Fibroblast of skin of right quadriceps (primary cell): ENCODE measurements at places on chromosomes 2 and 18.

GRCh38 chr2:67574230-67574629 lies 177.1 kb downstream of the ETAA1 start:
- peak; percentile 63 for DNase-seq

- DNase-seq = no peak
These were observed 64.9 kb downstream of the C1D start for GRCh38 chr2:67997903-67998302.

GRCh38 chr2:151157000-151157735 lies 104.5 kb downstream of the RBM43 start:
- DNase-seq = peak; percentile 13

- peak; percentile 38 for DNase-seq
These were observed 28.0 kb downstream of the KCNK3 start for GRCh38 chr2:26720322-26721114.

DNA sequence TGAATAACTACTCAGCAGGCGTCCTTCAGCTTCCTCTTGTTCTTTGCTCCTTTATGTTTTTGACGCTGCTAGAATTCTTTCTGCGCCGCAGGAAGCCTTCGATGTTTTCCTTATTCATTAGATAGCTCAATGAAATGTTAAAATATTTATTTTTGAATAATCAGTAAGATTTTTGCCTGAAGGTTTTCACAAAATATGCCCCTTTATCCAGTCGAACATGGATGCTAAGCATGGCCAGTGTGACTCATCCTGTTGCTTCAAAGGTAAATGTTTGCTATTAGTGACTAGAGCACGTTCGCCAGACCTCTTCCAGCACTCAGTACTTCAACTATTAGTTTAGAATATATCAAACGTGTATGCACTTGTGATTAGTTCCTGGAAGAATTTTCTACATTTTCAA lies 7.6 kb upstream of the MEIS1 start:
- DNase-seq = no peak

GRCh38 chr18:26322890-26323653 lies 96.8 kb downstream of the TAF4B start:
- DNase-seq = peak; percentile 76

- DNase-seq = no peak
These were observed at the start of gene ATP6V1C2 for GRCh38 chr2:10721396-10722251. ATP6V1C2 (plus strand) TSS chr2:10721630; CDS start chr2:10722850, 1,220 bp downstream.

- no peak for DNase-seq
These were observed 54.9 kb upstream of the TSPYL6 start for GRCh38 chr2:54310961-54311360.

GRCh38 chr2:156673981-156674380 lies 237.8 kb downstream of the GPD2 start:
- DNase-seq = no peak

- DNase-seq = no peak
These were observed 981 bp upstream of the SF3B1 start for GRCh38 chr2:197435598-197436420.

DNA sequence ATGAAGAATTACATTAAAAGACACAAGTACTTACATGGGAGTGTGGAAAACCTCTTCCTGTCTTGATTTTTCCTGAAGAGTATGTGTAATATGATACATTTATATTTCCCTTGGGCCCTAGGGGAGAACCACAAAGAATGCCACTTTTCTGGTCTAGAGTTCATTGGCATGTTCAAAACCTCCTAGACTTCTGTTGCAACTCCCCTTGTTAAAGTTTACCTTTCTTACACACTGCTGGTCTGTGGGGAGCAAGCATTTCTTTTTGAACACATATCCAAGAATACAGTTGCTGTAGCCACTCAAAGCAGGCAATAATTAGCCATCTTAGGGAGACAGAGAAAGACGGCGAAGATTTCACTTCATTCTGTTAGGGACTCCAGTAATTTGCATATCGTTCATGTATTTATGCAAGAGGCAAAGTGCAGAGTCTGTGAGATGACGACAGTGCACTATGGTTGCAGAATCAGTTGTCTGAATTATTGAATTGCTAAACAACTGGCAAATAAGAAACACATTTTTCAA lies 103.5 kb downstream of the NOL4 start:
- DNase-seq = peak; percentile 81

GRCh38 chr2:212940816-212941215 lies 210.6 kb downstream of the IKZF2 start:
- peak; percentile 31 for DNase-seq

GRCh38 chr2:113149553-113150257 lies 22.3 kb downstream of the IL1RN start:
- no peak for DNase-seq

- DNase-seq = no peak
These were observed 354.8 kb upstream of the MEIS1 start for GRCh38 chr2:66080127-66080526.

DNA sequence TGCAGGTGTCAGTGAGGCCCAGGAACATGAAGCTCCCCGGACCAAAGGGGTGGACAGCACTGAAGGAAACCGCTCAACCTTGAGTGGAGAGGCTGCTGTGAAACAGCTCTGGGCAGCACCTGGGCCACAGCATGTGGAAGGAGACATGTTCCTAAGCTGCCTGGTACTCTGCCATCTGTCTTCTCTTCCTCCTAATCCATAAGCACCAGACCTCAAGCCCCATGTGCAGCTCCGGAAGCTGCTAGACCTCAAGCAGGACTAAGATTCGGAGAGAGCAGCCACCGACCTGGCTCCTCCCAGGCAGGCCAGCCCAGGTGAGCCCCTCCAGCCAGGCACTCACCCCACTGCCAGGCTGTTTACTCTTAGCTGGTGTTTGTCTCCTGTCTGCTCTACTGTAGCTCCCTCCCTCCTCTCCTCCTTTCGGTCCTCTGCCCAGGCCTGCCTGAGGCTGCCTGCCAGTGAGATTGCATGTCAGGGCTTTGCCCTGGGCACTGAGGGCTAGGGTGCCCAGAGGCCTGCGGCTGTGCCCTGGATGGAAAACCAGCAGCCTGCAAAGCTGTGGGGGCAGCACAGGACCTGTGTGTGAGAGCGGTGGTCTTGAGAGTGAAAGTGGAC lies 53.7 kb downstream of the BCL11A start:
- DNase-seq = no peak

DNA sequence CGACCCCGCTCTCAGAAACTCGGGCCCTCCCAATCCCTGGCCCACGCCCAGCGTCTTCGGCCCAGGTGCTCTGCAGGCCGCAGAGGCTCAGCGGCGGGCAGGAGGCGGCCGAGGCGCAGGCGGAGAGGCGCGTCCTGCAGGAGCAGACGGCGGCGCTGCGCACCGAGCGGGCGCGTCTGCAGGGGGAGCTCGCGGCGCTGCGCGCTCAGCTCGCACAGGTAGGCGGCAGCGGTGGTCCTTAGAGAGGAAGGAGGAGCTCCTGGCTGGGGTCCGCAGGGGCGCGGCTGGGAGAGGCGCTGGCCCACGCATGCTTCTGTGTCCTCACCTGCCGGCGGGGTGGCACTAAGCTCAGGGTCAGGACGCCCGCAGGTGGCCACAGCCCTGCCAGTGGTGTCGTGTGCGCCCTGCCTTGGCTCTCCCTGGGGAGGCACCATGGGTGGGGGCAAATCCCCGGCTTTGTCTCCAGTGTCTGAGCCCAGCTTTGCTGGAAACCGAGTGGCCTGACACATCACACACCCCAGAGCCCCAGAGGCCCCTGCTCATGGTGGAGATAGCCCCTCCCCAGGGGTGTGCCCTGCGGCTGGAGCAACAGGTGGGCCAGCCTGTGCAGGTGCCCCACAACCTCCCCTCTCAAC lies 14.9 kb upstream of the SNED1 start:
- peak; percentile 28 for DNase-seq

GRCh38 chr2:8586457-8587051 lies 95.3 kb upstream of the ID2 start:
- DNase-seq = no peak

DNA sequence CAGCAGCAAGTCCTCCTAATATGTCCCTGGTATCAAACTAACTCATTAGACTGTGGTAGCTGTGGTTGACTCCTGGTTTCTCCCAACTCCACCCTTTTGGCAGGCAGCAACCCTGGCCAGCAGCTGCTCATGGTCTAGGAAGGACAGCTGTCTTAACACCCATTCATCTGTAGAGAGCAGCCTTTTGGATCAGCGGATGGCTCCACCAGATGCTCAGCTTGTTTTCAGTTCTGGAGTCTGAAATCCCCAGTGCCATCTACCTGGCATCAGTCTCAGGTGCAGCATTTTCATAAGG lies 100.5 kb downstream of the SPOPL start:
- no peak for DNase-seq

- no peak for DNase-seq
These were observed 9.1 kb downstream of the ITM2C start for GRCh38 chr2:230873661-230874401.

GRCh38 chr2:210460322-210461227 lies 16.0 kb downstream of the LANCL1 start:
- DNase-seq = no peak

GRCh38 chr2:219309278-219309677 lies at the start of gene PTPRN:
PTPRN (minus strand) TSS chr2:219309401; CDS start chr2:219309332, 69 bp downstream.
- peak; percentile 89 for DNase-seq

- no peak for DNase-seq
These were observed 36.0 kb upstream of the WIPF1 start for GRCh38 chr2:174633623-174633930.

GRCh38 chr18:27959101-27959500 lies 217.8 kb downstream of the CDH2 start:
- DNase-seq = no peak

DNA sequence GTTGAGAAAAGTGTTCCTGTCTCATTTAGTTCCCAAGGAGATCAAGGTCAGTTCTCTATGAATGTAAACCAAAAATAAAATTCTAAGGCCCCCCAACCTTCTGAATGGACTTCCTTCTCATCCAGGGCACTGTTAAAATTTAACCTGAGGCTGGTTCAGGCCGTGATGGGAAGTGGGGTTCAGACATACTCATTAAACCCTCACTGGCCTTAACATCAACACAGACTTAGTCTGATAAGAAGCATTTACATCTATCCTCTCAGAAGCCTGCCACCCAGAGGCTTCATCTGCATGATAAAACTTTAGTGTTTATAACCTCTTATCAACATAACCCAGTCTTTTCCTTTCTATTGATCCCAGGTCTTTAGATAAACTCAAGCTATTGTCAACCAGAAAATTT lies 22.4 kb downstream of the ITSN2 start:
- DNase-seq = no peak

DNA sequence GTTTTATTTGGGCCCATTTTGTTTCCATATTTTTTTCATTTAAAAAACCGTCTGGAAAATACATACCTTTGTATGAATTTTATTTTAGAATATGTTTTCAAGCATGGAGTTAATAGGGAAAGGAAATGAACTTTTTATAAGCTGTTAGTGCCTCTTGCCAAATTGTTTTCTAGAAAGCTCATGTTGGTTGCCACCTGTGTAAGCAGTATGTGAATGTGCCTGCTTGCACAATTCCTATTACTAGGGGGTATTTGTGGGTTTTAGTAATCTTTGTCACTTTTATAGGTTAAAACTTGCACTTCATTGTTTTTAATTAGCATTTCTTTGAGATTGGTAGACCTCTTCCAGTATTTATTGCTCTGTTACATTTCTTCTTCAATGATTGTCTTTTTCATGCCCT lies 107.3 kb downstream of the TANC1 start:
- no peak for DNase-seq

DNA sequence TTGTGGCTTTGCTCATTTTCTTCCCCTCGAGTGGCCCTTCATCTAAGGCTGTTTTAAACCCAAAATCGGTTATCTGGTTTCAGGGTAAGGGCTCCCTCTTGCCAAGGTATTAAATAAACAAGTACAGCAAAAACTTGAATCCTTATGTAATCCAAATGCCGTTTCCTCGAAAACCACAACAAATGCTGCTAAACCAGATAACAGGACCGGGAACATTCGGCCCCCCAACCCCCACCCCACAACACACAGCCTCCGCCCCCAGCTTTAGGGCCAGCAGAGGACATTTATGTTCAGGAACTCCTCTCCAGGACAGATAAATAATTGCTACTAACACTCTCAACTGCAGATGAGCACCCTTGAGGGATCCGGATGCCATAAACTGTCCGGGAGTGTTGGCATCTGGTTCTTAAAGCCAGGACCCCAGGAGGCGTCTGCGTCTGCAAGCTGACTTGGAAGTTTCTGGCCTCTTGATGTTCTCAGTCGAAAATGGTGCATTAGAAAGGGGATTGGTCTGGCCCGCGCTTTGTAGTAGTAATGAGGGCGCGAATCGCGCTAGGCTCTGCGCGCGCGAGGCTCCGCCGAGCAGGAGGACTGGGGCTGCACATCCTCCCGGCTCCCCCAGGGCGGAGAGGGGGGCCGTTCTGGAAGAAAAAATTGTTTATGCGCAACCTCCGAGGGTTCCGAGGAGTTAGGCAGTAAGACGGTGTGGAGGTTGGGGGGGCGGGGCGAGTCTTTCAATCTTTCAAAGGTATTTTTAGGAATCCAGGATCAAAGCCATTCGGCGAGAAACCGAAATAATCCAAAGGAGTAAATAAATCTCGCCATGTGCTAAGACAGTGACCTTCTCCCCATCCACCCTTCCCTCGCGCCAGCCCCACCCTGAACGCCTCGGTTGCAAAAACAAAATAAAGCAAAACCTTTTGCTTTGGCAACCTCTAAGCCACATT lies 3.9 kb upstream of the ID2 start:
- DNase-seq = peak; percentile 81
